Left ventricle myocardium inferior (tissue), 1 donor: ENCODE measurements at places on chromosomes 1 and 21.

DNA sequence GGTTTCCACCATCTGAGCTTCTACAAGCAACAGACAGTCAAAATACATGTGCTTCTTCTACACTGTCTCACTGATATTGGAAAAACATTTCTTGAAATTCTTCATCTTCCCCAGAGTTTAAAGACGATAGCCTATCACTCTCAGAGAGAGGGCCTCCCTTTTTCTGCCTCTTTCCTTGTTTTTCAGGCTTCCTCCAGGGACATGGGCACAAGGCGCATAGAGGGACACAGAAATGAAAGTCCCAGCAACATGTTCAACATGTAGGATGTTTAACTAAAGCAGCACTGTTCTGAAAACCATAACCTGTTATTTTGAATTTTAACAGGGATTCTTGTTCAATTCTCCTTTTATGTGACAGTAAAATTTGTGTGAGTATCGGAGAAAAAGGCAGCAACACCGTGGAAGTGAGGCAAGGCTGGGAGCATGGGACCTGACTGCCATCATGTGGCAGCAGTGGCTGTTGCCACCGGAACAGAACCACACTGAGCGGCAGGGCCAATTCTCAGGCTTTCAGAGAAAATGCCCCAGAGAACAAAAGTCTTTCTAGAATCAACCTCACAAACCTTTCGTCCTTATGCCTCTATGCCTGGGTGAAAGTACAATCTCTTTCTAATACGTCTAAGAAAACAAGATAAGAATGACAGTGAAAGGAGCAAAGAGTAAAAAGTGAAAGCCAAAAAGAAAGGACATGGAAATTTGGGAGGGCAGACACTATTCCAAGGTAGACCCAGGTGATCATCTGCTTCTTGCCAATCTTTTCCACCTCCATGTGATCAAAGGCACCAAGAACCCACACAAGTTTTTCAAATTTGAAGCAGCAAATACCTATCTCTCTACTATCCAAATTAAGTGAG, 54.5 kb downstream of the PCNX2 start:
- DNase-seq: peak; percentile 53

DNA sequence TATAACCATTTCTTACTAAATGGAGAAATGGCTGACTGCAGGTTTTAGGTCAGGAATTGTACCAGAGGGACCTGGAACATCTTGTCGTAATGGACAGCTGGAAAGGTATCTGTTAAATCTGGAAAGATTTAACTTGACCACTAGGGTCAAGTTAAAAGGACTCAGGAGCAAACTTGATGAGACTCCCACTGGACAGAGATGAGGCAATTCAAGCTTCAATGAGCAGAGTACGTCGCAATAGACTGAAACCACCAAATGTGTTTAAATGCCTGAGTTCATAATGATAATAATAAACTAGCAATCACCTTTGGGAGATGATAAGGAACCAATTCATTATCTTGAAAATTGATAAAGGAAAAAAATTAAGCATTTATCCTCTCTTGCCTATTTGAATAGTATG, 8.7 kb downstream of the IFNLR1 start:
- DNase-seq: no peak

GRCh38 chr21:29164323-29164942, 34.0 kb downstream of the MAP3K7CL start:
- no peak for DNase-seq

GRCh38 chr1:165726169-165726568, 27.8 kb upstream of the ALDH9A1 start:
- DNase-seq: no peak

DNA sequence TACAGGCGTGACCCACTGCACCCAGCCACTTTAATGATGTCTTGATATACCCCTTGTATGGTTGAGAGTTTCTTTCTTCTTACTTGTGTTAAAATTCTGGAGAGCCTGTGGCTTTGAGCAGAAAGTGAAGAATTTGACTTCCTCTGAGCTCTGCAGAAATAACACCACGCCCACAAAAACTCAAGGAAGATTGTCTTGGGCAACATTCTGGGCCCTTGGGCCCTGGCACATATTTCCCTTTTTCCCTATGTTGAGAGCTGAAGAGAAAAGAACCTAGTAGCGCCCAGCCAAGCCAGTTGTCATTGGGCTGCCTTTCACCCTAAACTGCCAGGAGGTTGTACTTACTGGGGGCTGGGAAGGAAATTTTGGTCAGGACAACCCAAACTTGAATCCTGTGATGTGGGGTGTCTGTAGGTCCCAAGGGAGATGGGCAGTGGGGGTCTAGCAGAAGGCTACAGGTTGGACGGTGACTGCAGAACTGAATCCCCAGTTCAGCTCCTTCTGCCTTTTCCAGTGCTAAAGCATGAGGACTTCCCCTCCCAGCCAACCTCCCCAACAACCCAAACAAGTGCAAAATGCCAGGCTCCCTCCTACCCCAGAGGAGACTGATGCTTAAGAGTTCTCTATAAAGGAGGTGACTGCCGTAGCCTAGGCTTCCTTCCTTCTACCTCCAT, 11.7 kb upstream of the SNAPIN start:
- DNase-seq: no peak

DNA sequence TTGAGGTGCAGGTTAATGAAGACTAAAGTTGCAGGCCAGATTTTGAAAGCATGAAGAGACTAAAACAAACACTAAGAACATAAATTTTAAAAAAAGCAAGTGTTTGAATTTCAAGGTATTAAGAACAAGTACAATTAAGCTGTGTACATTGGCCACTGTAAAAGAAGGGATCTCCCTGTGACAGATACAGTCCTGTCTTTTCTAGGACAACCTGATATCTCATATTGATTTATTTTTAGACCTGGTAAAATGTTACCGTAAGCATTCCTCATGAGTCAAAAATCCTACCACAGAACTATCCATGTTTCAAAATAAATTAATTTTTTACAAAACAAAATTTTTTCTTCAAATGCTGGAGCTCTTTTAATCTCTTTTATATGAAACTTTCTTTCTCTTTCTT, 39.4 kb downstream of the SLC22A15 start:
- DNase-seq: no peak
